Activated T-helper 17 cell treated with anti-CD3 and anti-CD28 coated beads, Interleukin-2, amount 50 U/mL, for 72 hours (primary cell): ENCODE measurements at places on chromosomes 2 and 18. TPM values are rescaled to one million over a fixed set of nuclear protein-coding genes. Genes with fewer than 3 reads are reported as not detected.
A peak's percentile ranks its signal among the peaks of the same experiment; 100 is the strongest.

GLI2 gene
- not detected for total RNA-seq

AP1S3 gene
- total RNA-seq = 6.3 TPM

TNFAIP6 gene
- not detected for total RNA-seq

TRPM8 gene
- 0.21 TPM for total RNA-seq

DNA sequence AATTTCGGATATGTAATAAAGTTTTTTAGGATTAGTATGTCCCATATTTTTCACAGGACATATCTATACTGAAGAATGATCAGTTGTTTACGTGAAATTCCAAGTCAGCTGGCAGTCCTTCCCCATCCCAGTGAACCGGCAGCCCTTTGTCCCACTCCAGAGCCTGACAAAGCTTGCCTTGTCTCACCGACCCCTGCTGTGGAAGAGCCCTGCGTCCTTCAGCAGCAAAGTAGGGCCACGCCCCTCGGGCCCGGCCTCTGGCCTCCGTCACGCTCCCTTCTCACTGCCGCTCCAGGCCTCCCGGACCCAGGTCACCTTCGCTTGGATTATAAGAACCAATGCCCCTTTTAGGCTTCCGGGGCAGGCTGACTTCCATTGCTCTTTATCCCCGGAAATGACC lies 89.8 kb upstream of the TGIF1 start:
- no peak for ATAC-seq

DNA sequence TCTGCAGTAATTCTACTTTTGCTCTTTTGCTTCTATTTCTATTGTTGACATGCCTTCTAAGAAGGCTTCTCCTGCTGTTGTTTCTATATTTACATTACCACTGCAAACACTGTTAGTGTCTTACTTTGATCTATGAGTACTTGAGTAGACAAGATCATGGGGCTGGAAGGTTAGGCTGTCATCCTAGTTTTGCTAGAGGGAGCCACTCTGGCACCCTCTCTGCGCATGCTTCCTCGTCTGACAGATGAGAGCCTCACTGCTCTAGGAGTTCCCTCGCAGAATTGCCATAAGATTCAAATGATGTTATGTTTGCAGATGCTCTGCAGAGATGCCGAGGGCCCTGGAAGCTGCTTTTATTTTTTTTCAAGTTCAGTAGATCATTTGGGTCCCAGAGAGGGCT lies 185.6 kb downstream of the RNF144A start:
- ATAC-seq = no peak

DNA sequence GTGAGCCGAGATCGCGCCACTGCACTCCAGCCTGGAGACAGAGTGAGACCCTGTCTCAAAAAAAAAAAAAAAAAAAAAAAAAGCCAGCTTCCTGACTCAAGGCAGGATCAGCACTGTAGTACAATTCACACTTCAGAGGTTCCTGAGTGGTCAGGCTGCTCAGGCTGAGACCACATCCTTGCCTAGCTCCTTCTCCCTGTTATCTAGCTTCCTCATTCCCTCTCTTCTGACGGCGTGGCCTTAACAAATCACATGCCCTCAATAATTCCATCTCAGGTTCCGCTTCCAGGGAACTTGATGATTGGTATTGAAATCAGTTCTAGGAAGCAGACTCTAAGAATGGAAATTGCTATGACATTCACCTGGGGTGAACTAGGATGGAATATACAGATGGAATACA lies 29.8 kb upstream of the KDM3A start:
- no peak for ATAC-seq

- ATAC-seq = no peak
These were observed 117.9 kb upstream of the NETO1 start for GRCh38 chr18:72985686-72986085.

DNA sequence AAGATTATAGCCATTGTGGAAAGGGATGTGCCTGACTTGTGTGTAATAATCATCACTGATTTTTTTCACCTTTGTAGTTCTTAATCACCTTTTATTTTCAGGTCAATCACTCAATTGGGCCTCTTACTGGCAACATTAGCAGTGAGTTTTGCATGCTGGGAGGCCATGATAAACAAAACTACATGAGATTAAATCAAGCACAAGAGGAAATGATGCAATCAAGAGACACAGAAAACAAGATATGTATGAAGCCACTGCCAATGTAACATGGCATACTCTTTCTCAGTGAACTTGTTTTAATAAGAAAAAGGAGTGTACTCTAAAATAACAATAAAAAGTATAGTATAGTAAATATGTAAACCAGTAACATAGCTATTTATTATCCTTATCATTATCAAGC lies 69.9 kb upstream of the FSIP2 start:
- no peak for ATAC-seq

GRCh38 chr2:68367953-68368653 lies 3.0 kb downstream of the PLEK start:
- no peak for ATAC-seq

DNA sequence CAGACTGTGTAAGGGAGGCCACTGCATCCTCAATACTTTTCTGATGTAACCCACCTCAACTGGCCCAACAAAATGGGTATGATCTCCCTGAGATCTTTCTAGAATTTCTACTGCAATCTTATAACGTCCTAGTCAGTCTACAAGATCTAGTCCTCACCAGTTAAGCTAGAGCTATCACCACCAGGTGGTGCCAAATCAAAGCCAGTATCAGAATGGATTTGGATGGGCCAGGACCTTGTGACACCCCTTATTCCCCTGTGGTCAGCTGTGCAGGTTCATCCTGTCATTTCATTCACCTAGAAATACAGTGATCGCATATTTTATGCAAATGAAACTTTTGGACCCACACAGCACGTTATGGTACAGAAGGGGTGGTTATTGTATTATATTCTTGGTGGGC lies 90.3 kb downstream of the OLA1 start:
- peak; percentile 37 for ATAC-seq
